T-helper 17 cell (primary cell): ENCODE measurements at places on chromosomes 5 and 9. TPM values are rescaled to one million over a fixed set of nuclear protein-coding genes. Genes with fewer than 3 reads are reported as not detected.

The STPG3 gene
- total RNA-seq = 0.62 TPM

The SMC5 gene
- total RNA-seq = 31.1 TPM

The RMRP gene
- total RNA-seq = 10,512 TPM

The NLN gene
- total RNA-seq = 1.8 TPM

The ZNF474 gene
- total RNA-seq = not detected

The ISOC1 gene
- total RNA-seq = 10.1 TPM

The SLC36A3 gene
- not detected for total RNA-seq

The ERCC6L2 gene
- total RNA-seq = 38.8 TPM

- no peak for DNase-seq
Observed at GRCh38 chr9:137138722-137139467, at the start of gene GRIN1. Gene GRIN1, plus strand, starts transcription at chr9:137139154. Its CDS starts 333 bp downstream, at chr9:137139487.

GRCh38 chr5:170361616-170362015 lies 27.6 kb downstream of the KCNMB1 start:
- no peak for DNase-seq

GRCh38 chr9:121692606-121693387 lies 41.4 kb downstream of the DAB2IP start:
- DNase-seq = no peak

DNA sequence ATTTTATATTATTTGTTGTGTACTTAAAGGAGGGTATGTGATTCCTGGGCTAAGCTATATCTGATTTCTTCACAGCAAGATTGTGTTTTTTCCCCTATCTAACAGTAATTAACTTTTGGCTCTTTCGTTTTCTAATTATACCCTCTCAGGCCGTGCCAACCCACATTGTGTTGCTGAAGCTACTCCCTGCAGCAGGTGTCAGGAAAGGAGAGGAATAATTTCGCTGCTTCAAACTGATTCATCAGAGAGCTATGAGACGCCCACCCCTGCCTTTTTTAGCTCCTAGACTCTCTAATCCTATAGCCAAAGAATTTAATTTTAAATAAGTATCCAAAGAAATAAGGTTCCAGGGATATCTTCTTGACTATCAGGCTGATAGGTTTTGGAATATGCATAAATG lies 3.8 kb downstream of the CAVIN4 start:
- DNase-seq = no peak

DNA sequence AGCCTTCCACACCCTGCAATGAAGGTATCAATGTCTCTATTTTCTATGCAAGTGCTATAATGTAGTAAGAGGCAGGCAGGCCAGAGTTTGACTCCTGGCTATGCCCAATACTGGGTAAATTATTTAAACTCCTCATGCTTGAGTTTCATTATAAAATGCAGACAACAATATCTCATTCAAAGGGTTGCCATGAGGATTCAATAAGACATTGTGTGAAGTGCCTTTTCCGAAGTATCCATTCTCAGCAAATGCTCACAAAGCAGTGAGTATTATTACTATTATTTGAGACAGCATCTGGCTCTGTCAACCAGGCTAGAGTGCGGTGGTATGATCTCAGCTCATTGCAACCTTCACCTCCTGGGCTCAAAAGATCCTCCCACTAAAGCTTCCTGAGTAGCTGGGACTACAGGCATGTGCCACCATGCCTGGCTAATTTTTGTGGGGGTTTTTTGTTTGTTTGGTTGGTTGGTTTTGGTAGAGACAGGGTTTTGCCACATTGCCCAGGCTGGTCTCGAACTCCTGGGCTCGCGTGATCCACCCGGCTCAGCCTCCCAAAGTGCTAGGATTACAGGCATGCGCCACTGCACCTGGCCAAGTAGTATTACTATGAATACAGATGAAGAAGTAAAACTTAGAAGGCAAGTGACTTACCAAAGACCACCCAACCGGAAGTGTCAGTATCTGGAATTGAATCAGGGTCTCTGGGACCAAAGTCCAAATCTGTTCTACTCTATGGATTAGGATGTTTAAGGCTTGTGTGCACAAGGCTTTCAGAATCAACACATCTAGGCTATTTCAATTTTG lies 18.8 kb downstream of the ADAM19 start:
- DNase-seq = no peak

GRCh38 chr5:95969651-95970358 lies 8.2 kb upstream of the ELL2 start:
- no peak for DNase-seq

DNA sequence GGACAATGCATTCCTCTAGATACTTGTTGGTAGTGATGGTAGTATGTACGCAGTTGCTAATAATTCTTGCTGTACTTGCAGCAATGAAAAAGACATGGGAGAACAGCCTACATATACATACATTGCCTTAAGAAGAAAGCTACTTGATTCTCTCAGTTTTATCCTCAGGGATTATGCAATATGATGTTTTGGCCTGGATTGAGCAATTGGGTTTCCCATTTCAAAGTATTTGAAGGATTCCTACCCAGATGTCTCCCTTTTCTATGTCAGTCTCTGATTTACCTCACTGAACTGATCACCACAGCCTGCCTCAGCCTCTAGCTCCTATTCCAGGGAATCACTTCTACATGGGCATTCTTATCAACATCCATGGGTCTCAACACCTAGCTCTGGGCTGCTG lies 210.1 kb upstream of the CDH10 start:
- DNase-seq = no peak

GRCh38 chr5:53001541-53001940 lies 12.4 kb downstream of the ITGA2 start:
- no peak for DNase-seq

DNA sequence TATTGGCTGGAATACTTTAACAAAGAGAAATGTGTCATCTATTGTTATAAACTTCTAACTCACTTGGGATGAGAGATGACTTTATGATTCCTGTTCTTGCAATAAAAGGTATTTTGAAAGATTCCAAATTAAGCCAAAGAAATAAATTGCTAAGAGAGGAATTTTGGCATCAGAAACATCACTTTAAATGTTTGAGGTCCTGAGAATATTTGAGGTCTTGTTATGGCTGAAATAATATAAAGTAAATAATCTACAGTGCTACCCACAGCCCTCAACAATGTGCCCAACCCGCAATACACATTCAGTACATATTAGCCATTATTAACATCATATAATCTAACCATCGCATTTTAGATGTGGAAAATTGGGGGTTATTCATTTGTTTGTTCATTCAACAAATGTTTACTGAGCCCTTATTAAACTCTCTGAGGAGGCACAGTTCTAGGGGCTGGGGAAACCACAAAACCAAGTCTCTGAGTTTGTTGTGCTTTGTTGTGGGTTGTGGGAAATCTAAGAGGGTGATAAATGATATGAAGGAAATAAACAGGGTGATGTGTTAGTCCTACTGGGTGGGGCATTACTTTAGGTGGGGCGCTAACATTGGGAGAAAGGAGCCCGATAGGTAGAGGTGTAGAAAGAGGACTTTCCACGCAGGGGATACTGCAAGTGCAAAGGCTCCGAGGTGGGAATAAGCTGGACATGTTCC lies 135.2 kb upstream of the CLINT1 start:
- DNase-seq = no peak

GRCh38 chr9:84000186-84000585 lies 19.6 kb downstream of the RMI1 start:
- DNase-seq = no peak

DNA sequence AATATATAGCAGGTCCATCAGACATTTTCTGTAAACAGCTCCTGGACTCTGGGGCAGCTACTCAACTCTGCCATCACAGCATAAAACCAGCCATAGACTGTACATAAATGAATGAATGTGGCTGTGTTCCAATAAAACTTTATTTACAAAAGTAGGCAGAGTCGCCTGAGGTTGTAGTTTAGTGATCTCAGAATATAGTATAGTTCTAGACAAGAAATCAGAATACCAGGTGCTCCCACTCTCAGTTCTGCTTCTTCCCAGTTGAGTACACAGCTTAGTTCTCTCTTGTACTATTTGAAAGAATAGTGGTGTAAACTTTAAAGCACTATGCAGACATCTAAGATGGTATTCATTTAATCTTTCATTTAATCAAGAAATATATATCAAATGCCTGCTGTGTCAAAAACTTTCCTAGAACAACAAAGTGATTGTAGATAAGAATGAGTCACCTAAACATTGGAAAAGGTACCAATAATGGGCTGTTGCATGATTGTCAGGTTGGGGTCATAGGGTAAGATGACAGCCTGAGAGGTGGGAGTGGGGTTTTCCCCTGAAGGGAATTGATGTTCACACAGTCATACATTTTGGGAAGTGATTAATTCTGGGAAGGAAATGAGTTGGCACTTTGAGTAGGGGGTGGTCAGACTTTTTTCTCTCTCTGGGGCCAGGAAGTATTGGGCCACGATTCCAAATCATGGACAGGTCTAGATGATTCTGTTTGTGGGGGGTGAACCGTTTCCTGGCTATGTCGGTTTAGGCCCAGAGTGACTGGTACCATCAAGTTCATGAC lies 37.0 kb downstream of the TNFSF8 start:
- DNase-seq = no peak

GRCh38 chr9:96048956-96049831 lies 173.7 kb downstream of the ERCC6L2 start:
- no peak for DNase-seq

DNA sequence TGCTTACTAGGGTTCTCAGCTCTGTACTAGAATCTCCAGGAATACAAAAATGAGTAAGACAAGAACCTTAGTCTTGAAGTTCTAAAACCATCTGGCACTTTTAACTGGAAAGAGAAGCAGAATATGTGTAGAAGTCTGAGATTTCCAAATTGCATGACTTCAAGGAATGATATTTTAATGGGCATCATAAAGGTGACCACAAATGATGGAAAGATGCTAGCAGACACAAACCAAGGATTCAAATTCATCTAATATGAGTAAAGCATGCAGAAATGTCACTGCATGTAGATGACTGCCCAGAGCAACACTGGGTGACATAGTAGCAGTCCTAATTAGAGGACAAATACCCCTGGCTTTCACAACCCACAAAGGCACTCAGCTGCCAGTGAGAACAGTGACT lies 117.2 kb downstream of the RPS23 start:
- no peak for DNase-seq

DNA sequence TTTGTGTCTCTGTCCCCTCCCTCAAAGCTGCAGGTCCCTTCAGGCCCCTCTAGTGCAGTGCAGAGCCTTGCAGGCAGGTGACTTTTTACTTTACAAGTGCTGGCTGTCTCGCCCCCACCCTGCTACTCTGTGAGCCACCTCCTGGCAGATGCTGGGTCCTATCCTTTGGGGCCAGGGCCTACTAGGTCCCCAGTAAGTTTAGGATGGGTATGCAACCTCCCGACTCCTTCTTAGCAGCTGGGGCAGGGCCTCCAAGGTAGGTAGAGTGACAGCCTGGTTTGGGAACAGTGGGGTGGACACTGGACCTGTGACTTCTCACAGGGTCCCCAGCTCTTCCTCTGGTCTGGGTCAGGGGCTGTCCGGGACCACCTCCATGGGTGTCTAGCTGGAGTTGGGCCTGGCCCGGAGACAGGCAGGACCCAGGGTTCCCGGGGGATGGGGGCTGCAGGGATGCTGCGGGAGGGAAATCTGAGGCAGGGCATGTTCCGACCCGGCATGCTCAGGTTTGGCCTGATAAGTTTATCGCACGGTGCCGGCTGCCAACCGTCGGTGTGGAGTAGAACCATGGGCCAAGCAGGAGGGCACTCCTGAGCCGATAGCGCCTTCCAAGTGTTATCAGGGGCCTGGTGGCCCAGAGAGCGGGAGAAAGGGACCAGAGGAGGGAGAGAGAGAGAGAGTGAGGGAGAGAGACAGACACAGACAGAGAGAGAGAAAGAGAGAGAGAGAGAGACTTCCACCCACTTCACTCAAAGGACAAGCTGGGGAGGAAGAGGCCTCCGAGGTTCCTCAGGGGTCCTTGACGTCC lies 20.5 kb downstream of the GFI1B start:
- DNase-seq = no peak

- DNase-seq = no peak
Observed at GRCh38 chr5:43616535-43616934, 13.6 kb downstream of the NNT start.

GRCh38 chr5:168701641-168702040 lies 122.5 kb upstream of the PANK3 start:
- no peak for DNase-seq

- no peak for DNase-seq
Observed at GRCh38 chr9:72193478-72193881, 44.2 kb downstream of the GDA start.

GRCh38 chr9:76459694-76460635 lies 983 bp downstream of the GCNT1 start:
- no peak for DNase-seq

GRCh38 chr9:119094086-119094485 lies 275.1 kb downstream of the BRINP1 start:
- no peak for DNase-seq

- DNase-seq = no peak
Observed at GRCh38 chr9:37938121-37938891, 34.4 kb upstream of the SLC25A51 start.

- DNase-seq = no peak
Observed at GRCh38 chr5:80399526-80400239, 8.2 kb upstream of the ZFYVE16 start.

DNA sequence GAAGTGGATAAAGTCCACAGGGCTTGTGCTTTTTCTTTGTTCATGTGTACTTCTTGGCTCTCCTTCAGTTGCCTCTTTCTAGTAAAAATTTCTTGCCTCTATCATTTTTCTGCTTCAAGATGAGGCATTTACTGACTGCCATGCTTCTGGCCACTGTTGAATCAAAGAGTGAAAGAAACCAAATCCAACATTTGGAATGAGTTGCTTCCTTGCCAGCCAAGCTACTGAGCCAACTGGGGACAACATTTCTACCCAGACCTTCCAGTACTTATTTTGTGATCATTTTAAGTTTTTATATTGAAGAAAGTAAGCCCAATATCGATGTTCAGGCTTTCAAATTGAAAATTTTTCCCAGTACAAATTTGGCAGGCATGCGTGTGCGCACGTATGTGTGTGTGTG lies 73.2 kb downstream of the SNCAIP start:
- no peak for DNase-seq

- DNase-seq = no peak
Observed at GRCh38 chr5:126066836-126067235, 356.4 kb upstream of the GRAMD2B start.

DNA sequence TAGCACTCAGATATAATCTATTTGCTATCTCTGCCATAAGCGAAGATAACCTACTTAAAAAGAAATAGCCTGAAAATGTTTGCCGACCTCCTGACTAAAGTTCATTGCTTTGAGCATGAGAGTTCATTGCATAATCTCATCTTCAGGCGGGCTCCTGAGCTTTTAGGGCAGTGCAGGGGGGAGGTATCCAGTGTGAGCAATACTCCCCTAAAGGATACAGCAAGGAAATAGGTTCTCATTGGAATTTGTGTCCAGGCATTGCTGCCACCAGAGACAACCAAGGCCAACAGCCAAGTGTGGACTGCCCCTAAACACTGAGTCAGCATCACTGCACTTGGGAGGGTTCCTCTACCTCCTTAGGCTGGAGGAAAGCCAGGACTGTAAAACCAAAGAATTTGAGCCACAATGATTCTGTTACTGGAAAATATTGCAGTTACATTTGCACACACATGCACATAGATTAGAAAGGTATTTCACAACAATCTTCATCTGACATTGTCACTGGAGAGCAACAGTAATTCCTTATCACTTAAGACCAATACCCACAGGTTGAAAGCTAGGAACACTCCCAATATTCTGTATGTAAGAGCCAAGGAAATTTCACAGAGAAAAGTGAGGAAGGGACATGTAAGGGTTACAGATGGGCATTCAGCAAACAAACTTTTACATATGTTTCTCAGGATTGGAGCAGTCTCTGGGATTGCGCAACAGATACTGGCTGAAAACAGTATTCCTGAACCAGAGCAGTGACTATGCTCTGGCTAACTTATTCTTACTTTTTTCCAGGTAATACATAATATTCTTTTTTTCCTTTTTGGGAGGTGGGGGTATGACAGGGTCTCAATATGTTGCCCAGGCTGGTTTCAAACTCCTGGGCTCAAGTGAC lies 98.6 kb upstream of the TLE1 start:
- DNase-seq = no peak

GRCh38 chr5:158382473-158382872 lies 523.5 kb upstream of the CLINT1 start:
- DNase-seq = no peak
